NCI-H1436 treated with DMSO at 0.1 percent for 48 hours (cell line): ENCODE measurements at places on chromosomes 2 and 18.

DNA sequence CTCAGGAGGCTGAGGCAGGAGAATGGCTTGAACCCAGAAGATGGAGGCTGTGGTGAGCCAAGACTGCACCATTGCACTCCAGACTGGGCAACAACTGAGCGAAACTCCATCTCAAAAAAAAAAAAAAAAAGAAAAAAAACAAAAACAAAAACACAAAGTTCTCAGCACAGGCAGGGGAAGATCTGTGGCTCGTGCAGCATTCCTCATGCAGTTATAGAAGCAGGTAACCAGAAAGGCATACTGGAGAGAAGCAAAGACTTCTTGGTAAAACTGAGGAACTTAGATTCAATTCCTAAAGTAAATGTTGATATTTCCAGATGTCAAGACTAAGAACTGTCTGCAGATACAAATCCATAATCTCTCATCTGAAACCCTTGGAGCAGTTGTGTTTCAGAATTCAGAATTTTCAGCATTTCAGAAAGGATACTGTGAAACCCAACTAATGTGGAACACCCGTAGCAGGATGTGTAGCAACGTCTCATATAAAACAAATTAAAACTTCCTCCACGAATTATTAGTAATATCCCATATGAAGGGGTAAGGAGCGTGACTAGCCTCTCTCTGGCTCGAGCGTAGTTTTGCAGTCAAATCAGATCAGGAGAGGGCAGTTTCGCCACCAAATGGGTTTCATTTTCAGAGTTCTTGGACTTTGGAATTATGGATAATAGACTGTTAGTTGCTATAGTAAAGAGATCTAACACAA, 13.2 kb upstream of the SLC25A52 start:
- DNase-seq = no peak

DNA sequence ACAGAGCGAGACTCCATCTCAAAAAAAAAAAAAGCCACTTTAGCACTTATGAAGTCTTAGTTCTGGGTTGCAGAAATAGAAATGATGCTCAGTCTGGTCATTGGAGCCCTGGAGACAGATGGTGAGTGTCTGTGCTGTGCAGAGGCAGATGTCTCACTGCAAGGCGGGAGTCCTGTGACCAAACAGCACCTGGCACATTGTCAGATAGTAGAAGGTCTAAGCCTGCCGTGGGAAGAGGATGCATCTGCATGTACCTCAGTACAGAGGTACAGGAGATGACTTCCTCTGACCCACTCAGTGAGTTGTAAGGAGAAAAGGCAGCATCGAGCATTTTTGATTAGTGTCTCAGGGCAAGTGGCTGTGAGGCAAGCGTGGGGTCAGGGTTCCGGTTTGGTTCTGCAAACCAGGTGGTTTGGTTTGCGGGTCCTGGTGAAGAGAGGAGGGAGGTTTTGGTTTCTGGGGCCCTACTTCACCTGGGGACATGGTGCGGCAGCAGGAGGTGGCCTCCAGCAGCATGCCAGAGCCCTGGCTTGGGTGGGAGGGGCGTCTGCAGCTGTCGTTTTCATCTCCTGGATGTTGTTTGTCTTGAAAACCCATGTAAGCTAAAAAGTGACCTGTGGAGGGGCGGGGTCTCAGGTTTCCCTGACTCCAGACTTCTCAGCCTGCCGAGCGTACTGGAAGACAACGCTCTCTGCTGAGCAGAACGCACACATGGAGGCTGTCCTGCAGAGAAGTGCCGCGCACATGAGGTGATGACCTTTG, 3.8 kb downstream of the RBFA start:
- DNase-seq = no peak

DNA sequence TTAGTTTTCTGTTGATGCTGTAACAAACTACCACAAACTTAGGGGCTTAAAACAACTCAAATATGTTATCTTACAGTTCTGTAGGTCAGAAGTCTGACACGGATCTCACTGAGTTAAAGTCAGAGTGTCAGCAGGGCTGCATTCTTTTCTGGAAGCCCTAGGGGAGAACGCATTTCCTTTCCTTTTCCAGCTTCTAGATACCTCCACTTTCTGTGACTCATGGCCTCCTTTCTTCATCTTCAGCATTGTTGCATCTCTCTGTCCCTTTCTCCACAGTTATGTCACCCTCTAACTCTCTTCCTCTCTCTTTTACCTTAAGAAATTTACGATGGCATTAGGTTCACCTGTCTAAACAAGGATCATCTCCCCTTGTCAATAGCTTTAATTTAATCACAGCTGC, 13.3 kb upstream of the PPP4R1 start:
- DNase-seq = no peak

GRCh38 chr2:45653122-45653913, 1.8 kb downstream of the PRKCE start:
- DNase-seq = no peak

DNA sequence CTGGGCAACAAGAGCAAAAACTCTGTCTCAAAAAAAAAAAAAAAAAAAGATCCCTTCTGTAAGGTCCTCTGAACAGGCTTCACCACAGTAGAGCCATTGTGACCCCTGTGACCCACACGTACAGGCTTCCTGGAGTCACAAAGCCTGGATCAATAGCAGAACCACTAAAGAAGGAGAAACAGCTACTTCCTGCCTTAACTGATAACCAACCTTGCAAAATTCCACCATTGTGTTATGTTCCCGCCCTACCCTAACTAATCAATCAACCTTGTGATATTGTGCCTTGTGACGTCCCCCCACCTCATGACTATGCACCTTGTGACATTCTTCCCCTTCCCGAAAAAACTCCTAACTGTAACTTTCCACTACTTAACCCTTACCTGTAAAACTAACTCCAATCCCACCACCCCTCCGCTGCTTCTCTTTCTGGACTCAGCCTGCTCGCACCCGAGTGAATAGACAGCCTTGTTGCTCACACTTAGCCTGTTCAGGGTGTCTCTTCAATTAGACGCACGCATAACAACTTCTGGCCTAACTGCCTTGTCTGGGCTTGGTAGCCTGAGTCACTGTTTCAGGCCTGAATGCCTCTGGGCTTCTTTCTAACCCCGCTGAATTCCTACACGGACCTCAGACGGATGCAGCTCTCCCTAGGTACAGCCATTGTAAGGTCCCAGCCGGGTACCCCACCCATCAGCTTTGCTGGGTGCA, 13.9 kb downstream of the SCYGR8 start:
- no peak for DNase-seq

DNA sequence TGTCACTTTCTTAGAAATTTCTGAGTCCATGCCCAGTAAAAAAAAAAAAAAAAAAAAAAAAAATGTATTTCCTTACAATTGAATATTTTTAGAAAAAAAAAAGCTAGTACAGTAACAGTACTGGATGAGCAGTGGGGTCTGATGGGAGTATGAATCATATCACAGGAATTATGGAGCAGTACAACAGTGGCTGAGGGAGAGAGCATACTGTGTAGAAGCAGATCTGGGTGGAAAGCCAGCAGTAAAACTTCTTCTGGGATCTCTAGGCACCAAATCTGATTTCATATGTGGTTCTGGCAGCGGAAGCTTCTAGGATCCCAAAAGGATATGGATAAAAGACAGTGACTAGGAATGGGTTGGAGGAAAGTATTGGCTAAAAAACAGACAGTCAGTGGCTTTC, 414.9 kb upstream of the FSHR start:
- DNase-seq = no peak

- no peak for DNase-seq
Observed at GRCh38 chr2:206045251-206045650, 40.7 kb downstream of the INO80D start.

DNA sequence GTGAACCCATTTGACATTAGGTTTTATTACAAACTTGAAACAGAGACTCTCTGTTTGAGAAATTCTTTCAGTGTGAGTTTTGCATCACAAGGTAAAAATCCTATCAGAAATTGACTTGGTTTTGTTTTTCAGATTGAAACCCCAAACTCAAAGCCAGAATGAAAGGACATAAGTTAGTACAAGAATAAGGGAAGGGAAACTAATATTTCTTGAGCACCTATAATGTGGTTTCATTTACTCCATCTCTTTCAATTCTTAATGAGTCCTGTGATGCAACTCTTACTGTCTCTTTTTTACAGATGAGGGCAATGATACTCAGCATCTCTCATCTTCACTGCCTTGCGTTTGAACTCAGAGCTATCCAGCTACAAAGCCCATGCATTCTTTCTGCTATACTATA, 210.0 kb upstream of the SIX3 start:
- no peak for DNase-seq

- peak; percentile 93 for DNase-seq
Observed at GRCh38 chr2:187686416-187687024, 132.3 kb upstream of the TFPI start.

GRCh38 chr2:201793631-201794030, 12.7 kb upstream of the CDK15 start:
- no peak for DNase-seq

DNA sequence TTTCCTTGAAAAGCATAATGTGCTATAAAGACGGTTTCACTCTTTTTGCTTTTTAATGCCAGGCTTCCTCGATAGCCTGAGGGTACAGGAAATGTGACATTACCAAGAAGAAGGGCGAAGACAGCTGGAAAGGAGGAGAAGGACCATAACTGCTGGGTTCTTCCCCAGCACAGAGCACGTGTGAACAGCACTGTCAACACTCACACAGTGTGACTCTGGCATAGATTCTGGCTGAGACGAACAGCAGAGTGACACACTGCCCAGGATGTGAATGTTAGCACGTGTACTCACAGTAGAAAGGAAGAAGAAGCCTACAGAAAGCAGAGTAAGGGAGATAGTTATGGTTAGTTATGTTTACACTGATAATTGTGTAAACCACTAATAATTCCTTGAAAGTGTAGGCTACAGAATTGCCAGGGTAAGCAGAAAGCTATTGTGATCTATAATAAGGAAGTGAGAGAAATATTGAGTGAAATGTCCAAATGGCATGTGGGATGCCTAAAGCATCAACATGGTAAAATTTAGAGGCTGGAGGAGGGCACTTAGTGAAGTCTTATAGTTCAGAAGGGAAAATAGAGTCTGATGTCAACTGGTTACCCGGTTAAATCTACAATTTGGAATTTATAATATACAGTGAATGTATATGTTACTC, 198.2 kb downstream of the DLGAP1 start:
- no peak for DNase-seq

DNA sequence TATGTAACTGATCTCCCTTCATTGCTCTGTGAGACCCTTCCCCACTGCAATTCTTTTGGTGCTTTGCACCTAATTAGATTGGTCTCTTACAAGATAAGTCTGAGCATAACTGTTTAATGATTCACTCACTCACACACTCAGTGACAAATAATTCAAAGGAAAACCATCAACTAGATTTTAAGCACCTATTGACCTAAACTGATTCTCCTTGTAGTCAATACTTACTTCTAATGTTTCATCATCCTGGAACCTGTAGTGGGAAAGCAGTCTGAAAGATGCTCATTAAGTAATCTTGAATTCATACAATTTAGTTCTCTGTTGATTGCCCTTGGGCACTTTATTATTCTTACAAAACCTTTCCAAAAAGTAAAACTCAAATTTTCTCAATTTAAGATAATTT, 74.3 kb upstream of the COL5A2 start:
- DNase-seq = no peak

GRCh38 chr18:79493211-79493800, 97.6 kb downstream of the NFATC1 start:
- DNase-seq = no peak

GRCh38 chr2:44555700-44556099, 194.0 kb downstream of the CAMKMT start:
- DNase-seq = no peak

DNA sequence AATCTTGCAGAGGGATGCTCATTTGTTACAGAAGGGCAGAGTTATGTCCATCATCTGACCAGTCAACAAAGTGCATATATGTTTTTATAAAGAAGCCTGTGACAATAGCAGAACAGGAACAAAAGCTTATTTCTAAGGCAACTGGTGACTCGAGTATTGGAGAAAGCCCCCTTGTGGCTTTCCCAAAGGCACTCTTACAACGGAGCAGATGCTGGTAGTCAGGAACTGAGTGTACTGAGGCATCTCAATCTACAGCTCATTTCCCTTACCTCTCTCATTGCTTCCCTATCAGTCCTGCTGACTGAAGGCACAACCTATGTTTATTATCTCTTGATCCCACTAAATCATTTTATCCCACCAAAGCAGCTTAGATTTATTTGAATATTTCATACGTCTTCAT, 557.1 kb upstream of the CHAC2 start:
- DNase-seq = no peak

GRCh38 chr2:123656590-123656989, 368.5 kb upstream of the CNTNAP5 start:
- DNase-seq = no peak
